ENCODE measurements at places on chromosomes 16 and 17. TPM values are rescaled to one million over a fixed set of nuclear protein-coding genes. Genes with fewer than 3 reads are reported as not detected.

The ARHGAP44 gene
- not detected for total RNA-seq

The KLHL10 gene
- total RNA-seq: not detected

The MPV17L gene
- total RNA-seq: 2.3 TPM

The SPN gene
- not detected for total RNA-seq

The KCNJ18 gene
- total RNA-seq: not detected

The GSDMA gene
- not detected for total RNA-seq

The UMOD gene
- total RNA-seq: not detected

The PHOSPHO1 gene
- total RNA-seq: 0.34 TPM

The MYCBPAP gene
- not detected for total RNA-seq

The CNP gene
- 281 TPM for total RNA-seq

The ABCA3 gene
- total RNA-seq: 0.31 TPM

The NKD1 gene
- total RNA-seq: 0.31 TPM

The GNPTG gene
- total RNA-seq: 28.3 TPM

The KDM8 gene
- 1.3 TPM for total RNA-seq

The CACNA1H gene
- total RNA-seq: under 0.01 TPM

The CCDC200 gene
- total RNA-seq: not detected

The DNAH9 gene
- total RNA-seq: 1.5 TPM

The SLC16A13 gene
- total RNA-seq: 1.4 TPM

The KRT9 gene
- not detected for total RNA-seq

The KRTAP9-7 gene
- total RNA-seq: not detected

The KCNJ16 gene
- total RNA-seq: under 0.01 TPM

The CRHR1 gene
- total RNA-seq: not detected

The EVPLL gene
- not detected for total RNA-seq

The C16orf89 gene
- not detected for total RNA-seq

The CCDC102A gene
- 4.8 TPM for total RNA-seq

The TMEM98 gene
- total RNA-seq: 101 TPM

The MMP25 gene
- under 0.01 TPM for total RNA-seq

The EFCAB5 gene
- total RNA-seq: 0.62 TPM

The TNK1 gene
- total RNA-seq: 1.00 TPM

The SLFN12 gene
- total RNA-seq: 30.9 TPM

The SDR42E1 gene
- total RNA-seq: under 0.01 TPM

The TMEM235 gene
- not detected for total RNA-seq

The GPR139 gene
- not detected for total RNA-seq

The CDH15 gene
- total RNA-seq: 0.77 TPM

The ITGA2B gene
- 0.33 TPM for total RNA-seq

The NPIPA8 gene
- total RNA-seq: not detected

The KRTAP4-3 gene
- not detected for total RNA-seq

The EVI2B gene
- total RNA-seq: 1.7 TPM

The KCNH6 gene
- total RNA-seq: not detected

The WDR81 gene
- total RNA-seq: 78.1 TPM

The PMM2 gene
- total RNA-seq: 24.1 TPM

The PLLP gene
- 1.00 TPM for total RNA-seq

The CCL5 gene
- total RNA-seq: 2.8 TPM

The CAMKK1 gene
- total RNA-seq: 1.4 TPM

The SLC6A2 gene
- total RNA-seq: not detected

The CLEC19A gene
- not detected for total RNA-seq

The ANKFN1 gene
- not detected for total RNA-seq

The CACNG1 gene
- not detected for total RNA-seq

The GCGR gene
- not detected for total RNA-seq

The TBC1D3 gene
- not detected for total RNA-seq

The ADAMTS18 gene
- not detected for total RNA-seq

The SLC4A1 gene
- total RNA-seq: not detected

The KRTAP9-2 gene
- not detected for total RNA-seq

The HCRT gene
- not detected for total RNA-seq

The TMEM88 gene
- not detected for total RNA-seq

All from melanocyte of skin (primary cell).